ENCODE measurements at places on chromosomes 6 and 20.

GRCh38 chr6:42429836-42430235, 21.9 kb downstream of the TRERF1 start:
- DNase-seq = no peak

- no peak for DNase-seq
Measured at GRCh38 chr6:52558266-52559000, 18.4 kb downstream of the TRAM2 start.

DNA sequence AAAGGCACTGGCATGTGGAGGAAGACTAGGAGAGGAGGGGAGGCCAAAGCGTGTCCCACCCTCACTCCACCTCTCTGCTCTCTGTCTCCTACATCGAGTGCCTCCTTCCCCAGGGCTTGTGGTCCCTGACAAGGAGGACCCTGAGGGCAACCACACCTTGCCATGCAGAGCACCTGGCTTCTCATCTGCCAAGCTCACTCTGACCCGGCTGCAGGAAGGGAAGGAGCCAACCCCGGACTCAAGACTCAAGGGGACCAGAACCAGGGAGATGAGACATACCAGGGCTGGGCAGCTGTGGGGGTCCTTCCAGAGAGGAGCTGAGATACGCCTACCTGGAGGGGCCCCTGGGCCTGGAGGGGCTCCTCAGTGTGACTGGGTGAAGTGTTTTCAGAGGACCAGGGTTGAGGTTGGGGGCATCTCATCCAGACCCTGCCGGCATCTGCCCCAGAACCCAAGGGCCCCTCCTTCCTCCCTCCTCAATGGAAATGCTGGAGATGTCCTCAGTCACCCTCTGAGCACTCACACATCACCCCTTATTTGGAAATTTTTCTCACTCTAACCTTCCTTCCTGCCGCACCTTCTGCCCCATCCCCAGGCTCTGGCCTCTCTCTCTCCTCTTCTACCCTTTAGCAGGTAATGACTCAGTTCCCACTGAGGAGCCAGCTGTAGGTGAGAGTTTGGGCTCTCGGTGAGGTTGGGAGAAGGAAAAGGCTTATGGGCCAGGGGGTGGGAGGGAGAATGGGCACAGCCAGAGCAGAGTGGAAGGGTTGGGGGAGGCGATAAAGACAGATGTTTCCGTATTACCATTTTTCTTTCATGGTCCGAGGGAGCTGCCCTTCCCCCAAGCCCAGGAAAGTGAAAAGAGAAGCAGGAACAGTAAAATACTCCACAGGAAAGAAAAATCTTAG, 32.0 kb upstream of the POU5F1 start:
- DNase-seq = no peak

- no peak for DNase-seq
Measured at GRCh38 chr6:139240161-139241010, 51.4 kb downstream of the TXLNB start.

- peak; percentile 54 for DNase-seq
Measured at GRCh38 chr20:46111028-46111835, 6.9 kb upstream of the CD40 start.

DNA sequence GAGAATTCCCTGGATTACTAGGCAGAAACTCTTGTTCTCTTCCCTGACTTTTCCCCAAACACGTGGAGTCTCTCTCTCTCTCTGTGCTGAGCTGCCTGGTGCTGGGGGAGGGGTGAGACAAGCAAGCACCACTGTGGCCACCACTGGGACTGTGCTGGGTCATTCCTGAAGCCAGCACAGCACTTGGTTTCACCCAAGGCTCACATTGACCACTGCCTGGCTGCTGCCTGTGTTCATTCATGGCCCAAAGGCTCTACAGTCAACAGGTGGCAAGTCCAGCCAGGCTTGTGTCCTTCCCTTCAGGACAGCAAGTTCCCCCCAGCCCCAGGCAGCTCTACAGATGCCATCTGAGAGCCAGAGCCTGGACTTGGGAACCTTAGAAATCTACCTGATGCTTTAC, 92.2 kb downstream of the CTNNBL1 start:
- no peak for DNase-seq

DNA sequence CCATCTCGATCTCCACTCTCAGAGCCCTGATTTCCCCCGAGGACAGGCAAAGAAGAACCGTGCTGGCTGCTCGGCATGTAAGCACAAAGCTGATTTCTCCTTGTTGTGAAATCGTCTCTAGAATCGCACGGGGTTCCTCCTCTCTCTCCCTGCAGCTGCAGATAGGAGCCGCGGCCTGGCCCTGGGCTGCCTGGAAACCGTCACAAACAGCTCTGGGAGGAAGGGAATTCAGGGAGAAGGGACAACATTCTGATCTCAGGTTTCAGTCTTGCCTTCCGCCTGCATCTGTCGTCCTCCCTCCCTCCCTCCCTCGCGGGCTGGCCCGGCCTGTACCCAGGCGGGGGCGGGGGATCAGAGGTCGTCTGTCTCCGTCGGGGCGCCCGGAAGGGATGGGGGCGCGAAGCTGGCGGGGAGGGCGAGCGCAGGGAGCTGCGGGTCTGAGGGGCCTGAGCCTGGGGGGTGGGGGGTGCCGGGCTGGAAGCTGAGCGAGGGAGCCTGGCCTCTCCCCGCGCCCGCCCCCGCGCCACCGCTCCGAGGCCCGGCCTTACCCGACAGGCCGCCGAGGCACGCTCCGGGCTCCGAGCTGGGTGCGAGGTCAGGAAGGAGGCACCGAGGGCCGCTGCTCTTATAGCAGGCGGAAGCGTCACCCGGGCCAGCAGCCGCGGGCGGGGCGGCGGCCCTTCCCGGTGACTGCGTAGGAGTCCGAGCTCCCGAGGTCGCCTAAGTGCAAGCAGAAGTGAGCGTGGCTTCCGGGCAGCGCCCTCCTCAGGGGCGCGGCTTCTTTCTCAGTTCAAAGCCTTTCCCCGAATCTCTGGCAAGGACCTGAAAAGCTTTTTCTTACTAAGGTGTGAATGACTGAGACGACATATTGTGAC, at the start of gene SERPINB1:
Gene SERPINB1, minus strand, starts transcription at position 600 of the 875 bp plus-strand sequence. CDS start 1,277 bp downstream, outside the sequence.
- DNase-seq = peak; percentile 97

- no peak for DNase-seq
Measured at GRCh38 chr20:47847884-47848485, 62.7 kb upstream of the SULF2 start.

- no peak for DNase-seq
Measured at GRCh38 chr6:124742971-124743370, 219.3 kb upstream of the RNF217 start.

- DNase-seq = no peak
Measured at GRCh38 chr6:24453921-24454320, 35.5 kb downstream of the GPLD1 start.

All from aorta (tissue), 5 donors.